ENCODE measurements at places on chromosomes 11 and 22. TPM values are rescaled to one million over a fixed set of nuclear protein-coding genes. Genes with fewer than 3 reads are reported as not detected.

DNA sequence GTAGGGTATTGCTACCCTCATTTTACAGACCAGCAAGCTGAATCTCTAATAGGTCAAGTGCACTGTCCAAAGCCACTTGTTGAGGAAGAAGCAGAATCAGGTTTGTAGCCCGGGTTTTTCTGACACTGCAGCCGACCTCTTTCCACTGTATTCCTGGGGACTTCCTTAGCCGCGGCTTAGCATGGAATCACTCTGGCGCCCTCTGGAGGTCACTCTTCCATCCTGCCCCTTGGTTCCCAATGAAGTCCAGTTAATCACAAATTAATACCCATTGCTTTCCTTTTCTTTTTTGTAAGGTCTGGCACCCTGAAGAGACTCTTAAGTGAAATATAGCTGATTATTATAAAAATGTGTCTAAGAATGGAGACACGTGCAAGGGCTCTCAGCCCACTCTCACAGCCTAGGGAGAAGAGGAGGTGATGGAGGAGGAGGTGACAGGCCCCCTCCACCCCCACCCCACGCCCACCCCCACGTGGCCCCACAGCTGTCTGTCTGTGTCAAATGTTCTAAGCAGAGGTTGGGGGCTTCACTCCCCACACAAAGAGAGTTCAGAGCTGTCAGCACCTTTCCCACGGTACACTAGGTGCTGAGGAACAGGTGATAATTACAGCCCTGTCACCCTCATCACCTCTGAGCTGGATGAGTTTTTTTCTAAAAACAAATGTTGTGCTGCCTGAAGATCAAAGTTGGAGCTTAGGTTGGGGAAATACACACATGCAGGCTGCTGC, 57.7 kb upstream of the DRD2 start:
- no peaks in the 10 kb centered on the region for H3K36me3 ChIP-seq
- no peaks in the 10 kb centered on the region for H3K4me1 ChIP-seq
- H3K4me3 ChIP-seq: no peak overlapping the region
- H3K27ac ChIP-seq: no peak overlapping the region

GRCh38 chr11:81174646-81175330, 1558.9 kb downstream of the FAM181B start:
- no peak for DNase-seq
- H3K4me3 ChIP-seq: no peak overlapping the region
- no peaks in the 10 kb centered on the region for H3K27me3 ChIP-seq
- H3K27ac ChIP-seq: no peak overlapping the region
- H3K4me1 ChIP-seq: no peaks in the 10 kb centered on the region

DNA sequence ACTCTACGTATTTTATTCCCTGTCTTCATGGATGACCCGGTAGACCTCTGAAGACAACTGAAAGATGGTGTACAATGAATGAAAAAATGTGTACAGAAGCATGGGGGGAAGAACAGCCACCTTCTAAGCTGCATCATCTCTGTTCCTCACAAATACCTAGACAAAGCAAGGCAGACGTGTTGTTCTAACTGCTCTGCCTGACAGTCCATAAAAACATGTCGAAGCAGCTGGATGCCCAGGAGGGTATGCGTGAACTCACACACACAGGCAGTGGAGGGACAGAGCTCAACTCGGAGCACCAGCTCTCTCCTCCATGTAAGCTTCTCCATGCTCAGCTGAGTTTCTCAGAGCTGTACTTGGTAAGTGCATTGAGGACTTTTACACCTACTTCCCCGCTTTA, 327.4 kb downstream of the CTTN start:
- no peaks in the 10 kb centered on the region for H3K27me3 ChIP-seq
- no peak overlapping the region for H3K4me3 ChIP-seq
- no peak for DNase-seq
- H3K36me3 ChIP-seq: no peaks in the 10 kb centered on the region

- no peaks in the 10 kb centered on the region for H3K4me1 ChIP-seq
- H3K36me3 ChIP-seq: no peaks in the 10 kb centered on the region
- no peak overlapping the region for H3K27ac ChIP-seq
- H3K27me3 ChIP-seq: no peaks in the 10 kb centered on the region
- H3K4me3 ChIP-seq: no peak overlapping the region
- no peak for DNase-seq
Measured at GRCh38 chr11:15852179-15852578, 504.2 kb downstream of the SOX6 start.

- H3K4me3 ChIP-seq: peak overlapping the region; percentile 77
- no peaks in the 10 kb centered on the region for H3K27me3 ChIP-seq
- no peak overlapping the region for H3K27ac ChIP-seq
- no peaks in the 10 kb centered on the region for H3K4me1 ChIP-seq
Measured at GRCh38 chr11:6682591-6682935, 577 bp downstream of the MRPL17 start.

DNA sequence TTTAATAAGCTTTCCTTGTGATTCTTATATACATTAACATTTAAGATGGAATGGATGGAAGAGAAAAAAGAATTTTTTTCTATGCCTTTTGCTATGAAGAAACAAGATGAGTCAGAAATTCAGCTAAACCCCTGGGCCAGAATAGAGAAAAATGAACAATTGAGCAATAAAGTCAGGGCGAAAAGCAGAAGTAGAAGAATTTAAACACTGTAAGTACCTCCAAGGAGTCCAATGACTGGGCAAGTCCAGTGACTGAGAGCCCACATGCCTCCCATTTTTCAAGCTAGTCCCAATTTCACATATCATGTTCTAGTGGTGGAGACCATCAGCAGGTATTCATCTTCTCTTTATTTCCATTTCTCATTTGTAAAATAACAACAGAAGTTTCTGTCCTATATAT, 18.6 kb upstream of the APLP2 start:
- no peak overlapping the region for H3K27ac ChIP-seq
- H3K4me1 ChIP-seq: no peaks in the 10 kb centered on the region
- no peak overlapping the region for H3K4me3 ChIP-seq
- H3K27me3 ChIP-seq: no peaks in the 10 kb centered on the region
- H3K36me3 ChIP-seq: no peaks in the 10 kb centered on the region
- DNase-seq: no peak

GRCh38 chr11:6497069-6497839, at the start of gene DNHD1:
DNHD1 (plus strand) TSS chr11:6497280; CDS start chr11:6498216, 936 bp downstream.
- no peak for DNase-seq
- no peaks in the 10 kb centered on the region for H3K27me3 ChIP-seq
- peaks cover 2% of the 10 kb centered on the region for H3K36me3 ChIP-seq
- H3K4me3 ChIP-seq: no peak within 1 kb of the TSS
- H3K27ac ChIP-seq: peak within 1 kb of the TSS; percentile 48
- no peaks in the 10 kb centered on the region for H3K4me1 ChIP-seq

GRCh38 chr11:8101421-8101820, 20.4 kb downstream of the TUB start:
- no peaks in the 10 kb centered on the region for H3K36me3 ChIP-seq
- DNase-seq: no peak
- H3K27me3 ChIP-seq: no peaks in the 10 kb centered on the region
- no peaks in the 10 kb centered on the region for H3K4me1 ChIP-seq
- no peak overlapping the region for H3K27ac ChIP-seq

GRCh38 chr11:6482441-6482840, 1.1 kb downstream of the TIMM10B start:
- peaks cover 2% of the 10 kb centered on the region for H3K4me1 ChIP-seq
- H3K36me3 ChIP-seq: no peaks in the 10 kb centered on the region
- H3K27ac ChIP-seq: no peak overlapping the region
- H3K4me3 ChIP-seq: no peak overlapping the region

GRCh38 chr11:103987629-103988594, 48.5 kb upstream of the DDI1 start:
- H3K36me3 ChIP-seq: no peaks in the 10 kb centered on the region
- H3K4me3 ChIP-seq: no peak overlapping the region
- H3K4me1 ChIP-seq: no peaks in the 10 kb centered on the region
- DNase-seq: no peak

DNA sequence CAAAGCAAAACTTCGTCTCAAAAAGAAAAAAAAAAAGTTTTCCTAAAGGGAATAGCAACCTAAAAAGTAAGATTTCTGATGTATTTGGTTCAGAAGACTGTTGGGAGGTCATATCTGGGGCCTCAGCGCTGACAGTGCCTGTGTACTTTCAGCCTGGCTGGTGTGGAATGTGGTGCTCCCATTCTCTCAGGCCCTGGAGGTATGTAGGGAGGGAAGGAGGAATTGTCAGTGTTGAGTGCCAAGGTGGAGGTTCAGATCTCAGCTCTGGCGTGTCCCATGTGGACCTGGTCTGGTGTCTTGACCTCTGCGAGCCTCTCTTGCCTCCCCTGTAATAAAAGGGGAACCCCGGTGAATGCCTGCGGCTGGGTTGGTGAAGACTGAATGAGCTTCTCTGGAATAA, 22.4 kb downstream of the PRR5 start:
- no peak overlapping the region for H3K27ac ChIP-seq
- no peaks in the 10 kb centered on the region for H3K36me3 ChIP-seq
- H3K27me3 ChIP-seq: no peaks in the 10 kb centered on the region
- DNase-seq: no peak

DNA sequence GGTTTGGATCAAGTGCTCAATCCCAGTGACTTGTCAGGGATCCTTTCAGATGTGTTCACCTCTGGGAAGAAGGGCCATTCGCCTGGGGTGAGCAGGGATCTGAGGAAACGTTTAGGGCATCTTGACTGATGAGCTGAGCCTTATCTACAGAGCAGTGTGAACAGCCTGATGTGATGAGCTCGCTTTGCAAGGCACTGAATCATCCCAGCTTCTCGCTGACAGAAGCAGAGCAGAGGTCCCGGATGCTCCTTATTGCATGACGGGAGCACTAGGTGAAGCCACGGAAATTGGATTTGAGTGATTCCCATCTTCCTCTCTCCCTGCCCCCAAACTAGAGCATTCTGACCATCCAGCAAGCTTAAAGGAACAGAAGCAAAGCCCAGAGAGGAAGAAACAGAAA, 46.5 kb downstream of the SEZ6L start:
- no peaks in the 10 kb centered on the region for H3K36me3 ChIP-seq
- H3K27ac ChIP-seq: no peak overlapping the region
- H3K27me3 ChIP-seq: no peaks in the 10 kb centered on the region
- DNase-seq: no peak
- no peaks in the 10 kb centered on the region for H3K4me1 ChIP-seq
- no peak overlapping the region for H3K4me3 ChIP-seq

- no peak overlapping the region for H3K4me3 ChIP-seq
- no peaks in the 10 kb centered on the region for H3K36me3 ChIP-seq
- H3K27ac ChIP-seq: no peak overlapping the region
- no peaks in the 10 kb centered on the region for H3K4me1 ChIP-seq
- H3K27me3 ChIP-seq: no peaks in the 10 kb centered on the region
- no peak for DNase-seq
Measured at GRCh38 chr22:23265368-23265700, 85.0 kb downstream of the BCR start.

DNA sequence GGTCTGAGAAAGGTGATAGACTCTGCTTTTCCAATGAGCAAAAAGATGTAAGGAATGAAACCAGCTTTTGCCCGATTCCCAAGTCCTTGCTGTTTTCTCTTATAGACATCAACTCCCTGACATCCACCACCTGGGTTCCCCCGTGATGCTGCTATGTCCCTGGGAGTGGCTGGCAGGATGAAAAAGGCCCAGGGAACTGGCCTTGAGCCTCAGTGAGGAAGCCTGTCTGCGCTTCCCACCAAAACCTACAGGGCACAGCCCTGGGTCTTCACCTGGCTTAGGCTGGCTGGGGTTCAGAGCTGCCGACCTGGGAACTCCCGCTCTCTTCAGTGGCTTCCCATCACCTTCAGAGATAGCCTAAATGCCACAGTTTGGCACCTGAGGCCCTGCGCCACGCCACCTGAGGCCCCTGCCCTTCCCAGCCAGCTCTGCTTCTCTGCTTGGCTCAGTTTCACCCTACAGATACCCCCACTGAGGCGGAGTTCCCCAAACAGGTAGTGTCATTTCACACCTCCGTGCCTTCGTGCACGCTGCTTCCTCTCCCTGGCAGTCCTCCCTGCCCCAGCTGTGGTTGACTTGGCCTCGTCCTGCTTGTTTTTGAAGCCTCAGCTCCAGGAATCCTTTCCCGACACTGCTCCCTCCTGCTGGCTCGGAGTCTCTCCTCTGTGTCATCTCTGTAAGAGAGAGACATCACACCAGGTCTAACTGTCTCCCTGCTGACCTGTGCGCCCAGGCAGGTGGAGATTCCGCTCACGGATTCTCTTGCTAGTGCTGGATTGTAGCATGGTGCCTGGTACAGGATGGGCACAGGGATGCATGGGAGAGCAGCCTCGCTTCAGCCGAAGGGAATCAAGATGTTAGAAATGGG, 10.7 kb downstream of the SLC37A2 start:
- no peaks in the 10 kb centered on the region for H3K36me3 ChIP-seq
- no peaks in the 10 kb centered on the region for H3K4me1 ChIP-seq
- no peaks in the 10 kb centered on the region for H3K27me3 ChIP-seq
- H3K27ac ChIP-seq: no peak overlapping the region
- H3K4me3 ChIP-seq: no peak overlapping the region
- DNase-seq: no peak

DNA sequence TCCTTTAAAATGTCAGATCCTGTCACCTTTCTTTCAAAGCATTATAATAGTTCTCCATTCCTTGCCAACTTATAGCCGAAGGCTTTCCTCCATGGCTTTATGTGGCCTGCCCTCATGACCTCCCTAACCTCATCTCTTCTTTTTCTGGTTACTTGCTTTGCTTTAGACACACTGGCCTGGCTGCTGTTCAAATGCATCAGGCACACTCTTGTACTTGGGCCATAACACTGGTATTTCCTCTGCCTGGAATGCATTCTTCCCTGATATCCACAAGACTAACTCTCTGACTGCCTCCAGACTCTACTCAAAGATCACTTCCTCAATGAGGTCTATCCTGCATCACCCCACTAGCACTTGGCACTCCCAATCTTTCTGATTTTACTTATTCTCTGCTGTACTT, 710.3 kb downstream of the KCNA4 start:
- H3K27ac ChIP-seq: no peak overlapping the region
- no peaks in the 10 kb centered on the region for H3K36me3 ChIP-seq
- H3K4me1 ChIP-seq: peaks cover 8% of the 10 kb centered on the region
- peak; percentile 56 for DNase-seq

DNA sequence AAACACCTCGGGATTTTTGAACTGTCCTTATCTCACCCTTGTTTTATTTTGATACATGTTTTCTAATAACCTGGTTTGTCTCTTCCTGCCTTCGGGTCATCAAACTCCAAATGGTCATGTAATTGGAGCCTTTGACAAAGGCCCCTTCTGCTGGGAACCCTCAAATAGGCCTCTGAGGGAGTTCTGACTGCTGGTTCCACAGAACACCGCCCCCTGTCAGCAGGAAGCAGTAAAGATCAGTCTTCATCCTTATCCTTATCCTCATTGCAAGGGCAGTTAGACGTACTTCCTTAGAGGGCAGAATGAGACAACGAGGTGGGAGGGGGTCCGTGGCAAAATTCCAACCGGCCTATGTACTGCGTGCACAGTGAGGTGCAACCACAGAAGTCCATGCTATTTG, 12.1 kb downstream of the TRIM51 start:
- H3K4me1 ChIP-seq: no peaks in the 10 kb centered on the region
- no peak for DNase-seq
- no peak overlapping the region for H3K27ac ChIP-seq
- H3K4me3 ChIP-seq: no peak overlapping the region
- H3K36me3 ChIP-seq: no peaks in the 10 kb centered on the region
- no peaks in the 10 kb centered on the region for H3K27me3 ChIP-seq

- no peaks in the 10 kb centered on the region for H3K36me3 ChIP-seq
- H3K4me3 ChIP-seq: no peak overlapping the region
- H3K4me1 ChIP-seq: no peaks in the 10 kb centered on the region
- H3K27ac ChIP-seq: no peak overlapping the region
- no peaks in the 10 kb centered on the region for H3K27me3 ChIP-seq
Measured at GRCh38 chr22:35115515-35115914, 49.6 kb downstream of the ISX start.

Gene ADM
- polyA plus RNA-seq: 1.5 TPM

Gene KDELR3
- 25.8 TPM for polyA plus RNA-seq

Gene LDHAL6A
- polyA plus RNA-seq: not detected

Gene TIGD3
- not detected for polyA plus RNA-seq

Gene KDM4E
- polyA plus RNA-seq: not detected

Gene OR10S1
- polyA plus RNA-seq: not detected

Gene IRF7
- 29.3 TPM for polyA plus RNA-seq

Gene ST14
- polyA plus RNA-seq: 14.4 TPM

Gene TPBGL
- not detected for polyA plus RNA-seq

Gene RCOR2
- polyA plus RNA-seq: 0.63 TPM

Gene ZFPL1
- polyA plus RNA-seq: 69.9 TPM

Gene A4GALT
- polyA plus RNA-seq: 75.8 TPM

Gene CNGA4
- 0.38 TPM for polyA plus RNA-seq
